GM12878 (cell line): ENCODE measurements at places on chromosomes 7 and 10. TPM values are rescaled to one million over a fixed set of nuclear protein-coding genes. Genes with fewer than 3 reads are reported as not detected.

- no peak for DNase-seq
Observed at GRCh38 chr7:2354939-2355704, 495 bp downstream of the EIF3B start.

DNA sequence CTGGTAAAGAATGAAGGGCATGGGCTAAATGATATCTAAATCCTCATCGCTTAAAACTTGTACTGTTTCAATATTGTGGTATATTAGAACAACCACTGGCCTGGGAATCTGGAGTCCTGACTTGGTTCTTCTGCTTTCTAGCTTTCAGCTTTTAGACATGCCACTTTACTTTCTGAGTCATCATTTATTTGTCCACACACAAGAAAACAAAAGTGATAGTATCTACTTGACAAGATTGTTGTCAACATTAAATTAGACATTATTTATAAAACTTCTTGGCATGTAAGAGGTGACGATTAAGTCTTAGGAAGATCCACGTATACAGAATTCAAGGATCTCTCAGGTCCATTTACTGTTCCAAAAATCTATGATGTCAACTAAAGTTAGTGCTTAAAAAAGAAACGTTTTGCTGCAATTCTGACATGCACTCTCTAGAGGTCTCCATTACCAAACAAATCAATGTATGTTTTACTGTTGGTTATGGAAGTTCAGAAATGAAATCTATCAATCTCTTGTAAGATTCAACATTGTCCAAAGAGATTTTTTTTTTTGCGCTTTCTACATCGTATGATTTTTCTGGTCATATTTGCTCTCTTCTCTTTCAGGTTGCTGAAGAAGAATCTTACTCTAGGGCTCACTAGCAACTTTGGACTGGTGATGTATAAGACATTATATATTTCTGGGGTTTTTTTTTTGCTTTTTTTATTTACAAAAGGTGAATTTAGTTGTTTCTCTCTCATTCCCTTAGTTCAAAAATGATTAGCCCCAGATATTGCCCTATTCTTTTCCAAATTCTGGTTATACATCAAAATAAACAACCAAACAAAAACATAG, 53.6 kb upstream of the DYNC1I1 start:
- no peak for DNase-seq

DNA sequence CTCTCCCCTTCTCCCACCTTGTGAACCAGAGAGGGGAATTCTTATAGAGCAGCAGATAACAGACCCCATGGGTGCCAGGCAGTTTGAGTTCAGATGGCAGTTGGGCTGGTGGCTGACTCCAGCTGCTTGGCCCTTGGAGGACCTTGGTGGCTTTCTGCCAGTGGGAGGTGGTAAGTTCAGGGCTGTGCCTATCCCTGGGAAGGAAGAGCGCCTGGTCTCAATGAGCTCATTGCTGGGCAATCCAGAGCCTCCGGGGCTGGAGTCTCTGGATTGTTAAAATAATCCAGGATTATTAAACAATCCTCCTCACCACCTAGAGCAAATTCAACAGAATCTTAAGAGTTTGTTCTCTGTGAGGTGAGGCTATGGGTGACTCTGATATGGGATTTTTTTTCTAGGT, 105.2 kb downstream of the FANK1 start:
- DNase-seq, result no peak

DNA sequence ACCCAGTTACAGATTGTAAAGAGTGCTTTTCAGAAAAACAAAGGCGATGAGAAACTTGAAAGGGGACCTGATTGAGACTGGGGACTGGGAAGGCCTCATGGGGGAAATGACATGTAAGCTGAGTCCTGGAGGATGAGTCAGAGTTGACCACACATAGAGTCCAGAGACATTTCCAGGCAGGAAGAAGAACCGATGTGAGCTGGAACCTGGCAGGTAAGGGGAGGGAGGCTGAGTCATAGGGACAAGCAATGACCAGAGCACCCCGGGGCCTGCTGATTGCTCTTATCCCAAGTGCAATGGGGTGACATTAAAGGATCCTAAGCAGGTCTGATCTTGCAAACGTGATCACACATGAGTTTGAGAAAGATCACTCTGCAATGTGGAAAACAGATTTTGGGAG, 11.7 kb downstream of the TLL2 start:
- no peak for DNase-seq

GRCh38 chr7:83684928-83685327, 36.0 kb upstream of the SEMA3E start:
- no peak for DNase-seq

AGBL3 gene
- total RNA-seq, result 2.3 and 4.2 TPM in 2 replicates

CHN2 gene
- total RNA-seq, result 0.27 and 0.33 TPM in 2 replicates
